NK-92 treated with Interleukin-12 subunit alpha and Interleukin-12 subunit beta, amount 100 ng/mL, for 24 hours (cell line): ENCODE measurements at places on chromosomes 1 and 21.

GRCh38 chr1:202216691-202217090 is 23.1 kb downstream of the LGR6 start:
- DNase-seq, result no peak

DNA sequence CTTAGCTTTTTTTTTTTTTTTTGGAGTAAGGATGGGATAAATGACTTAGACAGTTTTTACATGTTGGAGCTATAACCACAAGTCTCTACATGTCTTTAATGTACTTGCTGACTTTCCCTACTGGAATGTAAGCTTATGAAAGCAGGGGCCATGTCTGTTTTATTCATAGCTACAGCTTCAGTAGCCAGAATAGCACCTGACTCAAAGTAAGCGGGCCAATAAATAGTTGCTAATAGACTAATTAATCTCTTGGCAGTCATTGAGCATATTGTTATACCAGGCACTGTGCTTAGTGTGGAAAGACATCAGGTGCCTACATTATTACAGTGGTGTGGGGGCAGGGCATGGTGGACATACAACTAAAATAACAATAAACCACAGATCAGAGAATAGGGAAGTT is 84.4 kb upstream of the HOOK1 start:
- DNase-seq, result no peak

- DNase-seq, result no peak
These were observed 99.2 kb downstream of the PROX1 start for GRCh38 chr1:214086945-214087344.

GRCh38 chr21:42414928-42415769 is 11.4 kb downstream of the UBASH3A start:
- no peak for DNase-seq

GRCh38 chr1:210407207-210407886 is 78.6 kb downstream of the HHAT start:
- DNase-seq, result peak; percentile 16

DNA sequence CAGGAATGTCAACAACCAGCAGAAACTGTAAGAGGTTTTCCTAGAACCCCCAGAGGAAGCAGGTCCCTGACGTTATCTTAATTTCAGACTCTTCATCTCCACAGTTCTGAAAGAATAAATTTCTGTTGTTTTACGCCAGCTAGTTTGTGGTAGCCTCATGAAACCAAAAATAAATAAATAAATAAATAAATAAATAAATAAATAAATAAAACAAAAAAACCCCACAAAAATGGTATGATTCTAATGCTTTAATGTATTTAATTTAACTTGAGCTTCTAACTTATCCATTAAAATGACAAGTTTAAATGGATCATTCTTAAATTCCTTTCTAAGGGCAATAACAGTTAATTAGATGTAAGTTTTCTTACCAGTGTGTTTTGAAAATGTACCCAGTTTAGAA is 293.8 kb upstream of the ADAMTS5 start:
- no peak for DNase-seq

DNA sequence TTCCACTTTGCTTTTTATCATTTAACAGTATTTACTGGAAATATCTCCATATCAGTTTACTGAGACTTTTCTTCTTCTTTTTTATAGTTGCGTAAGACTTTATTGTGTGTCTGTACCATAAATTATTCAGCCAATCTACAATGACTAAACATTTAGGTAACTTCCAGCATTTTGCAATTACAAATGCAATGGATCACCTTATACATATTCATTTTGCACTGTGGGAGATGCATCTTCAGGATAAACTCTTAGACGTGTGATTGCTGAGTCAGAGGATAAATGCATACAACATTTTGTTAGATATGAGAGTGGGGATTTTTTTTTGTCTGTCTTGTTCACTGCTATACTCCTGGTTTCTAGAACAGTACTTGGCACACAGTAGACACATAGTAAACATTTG is 95.7 kb upstream of the GCLM start:
- DNase-seq, result no peak

- no peak for DNase-seq
These were observed 120.4 kb downstream of the EDEM3 start for GRCh38 chr1:184634296-184634695.

- no peak for DNase-seq
These were observed 14.4 kb upstream of the DIPK1A start for GRCh38 chr1:92975551-92976232.

DNA sequence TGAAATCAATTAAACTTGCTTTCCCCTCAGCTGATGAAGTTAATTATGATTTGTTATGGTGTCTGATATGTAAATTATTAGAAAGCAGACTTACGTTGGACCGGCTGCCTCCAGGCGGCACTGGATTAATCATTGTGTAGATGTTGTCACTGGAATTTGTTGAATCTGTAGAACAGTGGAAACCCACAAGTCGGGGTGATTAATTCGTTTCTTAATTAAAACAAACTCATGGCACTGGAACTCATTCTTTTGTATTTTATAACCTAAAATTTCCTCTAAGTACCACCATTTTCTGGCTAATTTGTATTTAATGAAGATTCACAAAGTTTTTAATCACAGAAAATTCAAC is 39.0 kb downstream of the MRPL37 start:
- DNase-seq, result no peak
